ENCODE measurements at places on chromosomes 7 and 10. TPM values are rescaled to one million over a fixed set of nuclear protein-coding genes. Genes with fewer than 3 reads are reported as not detected.

The NUTM2A gene
- total RNA-seq: 0.18 TPM

The SFRP4 gene
- not detected for total RNA-seq

The BTBD16 gene
- not detected for total RNA-seq

The GPR26 gene
- total RNA-seq: not detected

The NCF1 gene
- not detected for total RNA-seq

The FHIP2A gene
- total RNA-seq: 4.6 TPM

The TMEM213 gene
- total RNA-seq: not detected

The GPNMB gene
- total RNA-seq: not detected

The LRRC18 gene
- total RNA-seq: not detected

The SPAG6 gene
- total RNA-seq: 0.12 TPM

The SP8 gene
- not detected for total RNA-seq

The CALCR gene
- total RNA-seq: not detected

The ANXA8L1 gene
- total RNA-seq: not detected

The SUGCT gene
- 1.7 TPM for total RNA-seq

The SLC16A9 gene
- 12.8 TPM for total RNA-seq

The CYP3A7 gene
- not detected for total RNA-seq

The TCF7L2 gene
- total RNA-seq: 16.1 TPM

Data from PC-3 (cell line).